ENCODE measurements at places on chromosomes 11 and 22.

GRCh38 chr22:50185375-50186087 lies at the start of gene TRABD:
Gene TRABD (plus strand): TSS chr22:50185913. CDS start chr22:50193061, 7,148 bp downstream.
- DNase-seq, result peak; percentile 90

- no peak for DNase-seq
Measured at GRCh38 chr11:116207421-116208141, 565.2 kb downstream of the BUD13 start.

- no peak for DNase-seq
Measured at GRCh38 chr11:85539029-85539689, 88.0 kb downstream of the DLG2 start.

- no peak for DNase-seq
Measured at GRCh38 chr11:110034806-110035205, 58.4 kb upstream of the ZC3H12C start.

GRCh38 chr11:35594680-35595079 lies 23.6 kb upstream of the FJX1 start:
- DNase-seq, result no peak

GRCh38 chr11:74626604-74627003 lies 34.2 kb downstream of the POLD3 start:
- no peak for DNase-seq

GRCh38 chr11:109508943-109509342 lies 87.0 kb downstream of the C11orf87 start:
- DNase-seq, result no peak

GRCh38 chr11:111922803-111923202 lies 4.1 kb downstream of the C11orf52 start:
- DNase-seq, result no peak

DNA sequence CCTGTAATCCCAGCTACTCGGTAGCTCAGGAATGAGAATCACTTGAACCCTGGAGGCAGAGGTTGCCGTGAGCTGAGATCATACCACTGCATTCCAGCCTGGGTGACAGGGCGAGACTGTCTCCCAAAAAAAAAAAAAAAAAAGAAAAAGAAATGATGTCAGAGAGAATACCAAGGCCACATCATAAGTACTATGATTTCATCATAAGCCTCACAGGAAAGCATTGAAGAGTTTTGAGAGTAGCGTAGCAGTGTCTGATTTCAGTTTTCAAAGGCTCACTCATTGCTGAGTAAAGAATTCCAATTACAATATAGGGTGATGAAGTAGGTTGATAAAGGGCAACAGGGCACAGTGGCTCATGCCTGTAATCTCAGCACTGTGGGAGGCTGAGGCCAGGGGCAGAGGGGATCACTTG lies 88.8 kb downstream of the MRTFA start:
- DNase-seq, result no peak

- no peak for DNase-seq
Measured at GRCh38 chr11:79121351-79121750, 319.5 kb downstream of the TENM4 start.

DNA sequence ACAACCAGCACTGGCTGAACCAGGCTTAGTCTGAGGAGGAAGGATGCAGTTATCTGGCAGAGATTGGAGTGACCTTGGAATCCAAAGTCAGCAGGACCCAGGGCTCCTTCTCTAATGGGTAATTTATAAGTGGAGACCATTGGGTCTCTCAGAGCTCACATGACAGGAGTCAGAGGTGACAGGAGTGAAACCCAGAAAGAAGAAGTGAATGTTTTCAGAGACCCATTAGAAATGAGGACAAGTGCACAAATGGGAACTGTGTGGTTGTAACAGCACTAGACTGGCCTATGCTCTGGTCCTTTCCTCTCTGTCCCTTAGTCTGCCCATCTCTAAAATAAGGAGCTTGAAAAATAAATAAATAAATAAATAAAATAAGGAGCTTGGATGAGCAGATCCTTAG lies 107.4 kb downstream of the SERGEF start:
- no peak for DNase-seq

- no peak for DNase-seq
Measured at GRCh38 chr11:129143335-129143734, 48.8 kb downstream of the ARHGAP32 start.

DNA sequence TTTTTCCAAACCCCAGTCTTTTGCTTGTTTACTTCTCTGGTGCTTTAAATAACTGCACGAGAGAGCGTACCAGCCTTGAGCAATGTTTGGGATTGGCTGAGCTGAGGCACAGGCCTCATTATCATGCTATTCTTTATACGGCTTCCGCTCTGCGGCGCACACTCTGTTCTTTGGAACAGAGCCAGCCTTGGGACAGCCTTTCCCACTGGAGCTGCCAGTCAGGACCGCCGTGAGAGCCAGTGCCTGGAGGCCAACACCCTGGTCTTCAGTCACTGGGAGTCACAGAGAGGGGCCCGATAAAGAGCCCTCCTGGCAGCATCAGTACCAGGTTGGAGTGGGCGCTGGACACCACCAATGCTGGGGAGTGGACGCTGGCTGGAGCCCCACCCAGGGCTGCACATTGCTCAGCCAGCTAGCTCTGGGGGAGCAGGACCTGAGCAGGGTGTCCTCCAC lies 125.6 kb downstream of the BCR start:
- no peak for DNase-seq

GRCh38 chr11:38950867-38951266 lies 2352.8 kb upstream of the RAG2 start:
- DNase-seq, result no peak

- DNase-seq, result no peak
Measured at GRCh38 chr11:121661880-121662486, 209.2 kb upstream of the SORL1-AS1 start.

DNA sequence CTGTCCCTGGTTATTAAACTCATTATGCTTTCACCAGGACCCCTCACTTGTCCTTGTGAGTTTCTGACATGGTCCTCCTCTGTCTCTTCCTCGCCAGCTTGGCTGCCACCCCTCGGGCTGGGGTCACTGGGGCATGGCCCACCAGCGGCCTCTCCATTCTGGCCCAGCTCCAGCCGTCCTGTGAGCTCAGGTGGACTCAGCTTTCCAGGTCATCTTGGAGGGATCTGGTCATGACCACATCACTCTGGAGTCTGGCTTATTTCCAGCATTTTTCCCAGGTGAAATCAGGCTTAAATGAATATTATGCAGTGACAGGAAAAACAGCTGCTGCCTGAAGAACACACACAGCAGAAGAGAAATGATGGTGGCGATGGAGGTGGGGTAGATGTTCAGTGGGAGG lies 224.5 kb downstream of the ADAMTS15 start:
- DNase-seq, result no peak

- DNase-seq, result no peak
Measured at GRCh38 chr11:34397811-34398210, 40.0 kb upstream of the ABTB2 start.

- no peak for DNase-seq
Measured at GRCh38 chr11:40273192-40273732, 1186.2 kb downstream of the LRRC4C start.

DNA sequence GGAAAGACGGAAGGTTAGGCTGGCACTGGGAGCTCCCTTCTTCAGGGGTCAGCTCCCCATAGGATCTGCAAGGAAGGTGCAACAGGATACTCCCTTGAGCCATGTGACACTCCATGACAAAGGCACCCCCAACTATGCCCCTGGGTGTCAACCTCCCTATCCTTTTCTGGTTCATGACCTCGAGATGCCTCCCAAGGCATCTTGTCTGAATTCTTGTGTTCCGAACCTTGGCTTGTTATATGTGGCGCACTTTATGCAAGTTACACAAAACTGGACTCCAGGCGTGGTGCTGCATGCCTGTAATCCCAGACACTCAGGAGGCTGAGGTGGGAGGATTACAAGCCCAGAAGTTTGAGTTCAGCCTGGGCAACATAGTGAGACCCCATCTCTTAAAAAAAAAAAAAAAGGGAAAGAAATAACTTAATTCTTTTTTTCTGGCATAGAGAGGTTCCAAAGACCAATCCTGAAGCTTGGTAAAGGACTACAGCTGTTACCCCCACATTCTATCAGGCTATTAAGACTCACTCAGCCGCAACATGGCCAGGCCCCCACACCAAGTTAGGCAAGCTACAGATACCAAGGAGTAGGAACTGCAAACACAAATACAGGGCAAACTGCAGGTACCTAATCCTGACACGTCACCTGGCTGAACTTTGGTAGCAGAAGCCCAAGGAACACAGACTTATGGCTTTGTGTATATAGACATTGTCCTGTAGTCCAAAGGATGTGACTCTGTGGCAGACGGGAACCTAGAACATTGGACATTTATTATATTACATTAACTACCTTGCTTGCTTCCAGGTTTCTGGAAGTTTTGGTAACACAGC lies 1.4 kb downstream of the C11orf24 start:
- DNase-seq, result no peak

DNA sequence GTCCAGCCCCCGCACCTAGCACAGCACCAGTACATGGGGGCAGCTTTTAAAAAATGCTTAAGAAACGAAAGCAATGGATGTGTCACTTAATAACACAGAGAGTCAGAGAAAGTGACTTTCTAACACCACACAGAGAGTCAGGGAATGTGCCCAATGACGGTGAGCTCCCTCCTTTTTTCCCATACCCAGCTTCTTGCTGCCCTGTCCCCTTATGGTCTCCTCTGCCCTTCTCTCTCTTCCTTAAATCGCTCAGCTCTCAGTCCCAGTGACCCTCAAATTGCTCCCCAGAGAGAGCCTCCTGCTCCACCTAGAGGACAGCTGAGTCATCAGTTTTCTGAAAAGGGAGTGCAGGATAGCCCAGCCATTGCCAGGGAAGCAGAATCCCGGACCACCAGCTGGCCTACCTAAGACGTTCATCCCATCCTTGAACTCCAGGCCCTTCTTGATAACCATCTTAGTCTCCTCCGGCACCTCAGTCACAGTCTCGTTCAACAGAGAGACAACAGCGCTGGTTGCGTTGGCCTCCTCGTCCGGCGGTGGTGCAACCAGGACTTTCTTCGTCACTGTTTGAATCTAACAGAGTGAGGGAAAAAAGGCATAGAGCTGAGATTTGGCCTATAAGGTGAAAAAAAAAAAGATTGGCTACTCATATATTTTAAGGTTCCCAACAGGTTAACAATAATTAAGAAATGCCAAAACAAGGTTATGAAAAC lies 113.5 kb downstream of the SLC1A2 start:
- no peak for DNase-seq

DNA sequence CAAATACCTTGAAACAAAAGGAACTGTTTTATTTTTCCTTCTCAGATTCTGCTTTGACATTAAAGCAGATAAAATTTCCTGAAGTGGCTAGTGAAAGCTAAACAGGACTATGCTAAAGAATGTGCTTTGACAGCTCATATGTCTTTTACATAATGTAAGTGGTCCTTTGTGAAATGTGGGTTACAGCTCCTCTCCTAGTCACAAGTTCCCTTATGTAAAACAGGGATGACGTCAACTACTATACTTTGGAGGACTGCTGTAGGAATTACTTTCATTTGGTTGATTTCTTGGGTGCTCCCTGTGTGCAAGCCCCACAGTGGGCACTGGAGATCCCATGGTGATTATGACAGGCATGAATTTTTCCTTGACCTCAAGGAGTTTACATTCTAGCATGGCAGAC lies 216.6 kb upstream of the NARS2 start:
- no peak for DNase-seq

DNA sequence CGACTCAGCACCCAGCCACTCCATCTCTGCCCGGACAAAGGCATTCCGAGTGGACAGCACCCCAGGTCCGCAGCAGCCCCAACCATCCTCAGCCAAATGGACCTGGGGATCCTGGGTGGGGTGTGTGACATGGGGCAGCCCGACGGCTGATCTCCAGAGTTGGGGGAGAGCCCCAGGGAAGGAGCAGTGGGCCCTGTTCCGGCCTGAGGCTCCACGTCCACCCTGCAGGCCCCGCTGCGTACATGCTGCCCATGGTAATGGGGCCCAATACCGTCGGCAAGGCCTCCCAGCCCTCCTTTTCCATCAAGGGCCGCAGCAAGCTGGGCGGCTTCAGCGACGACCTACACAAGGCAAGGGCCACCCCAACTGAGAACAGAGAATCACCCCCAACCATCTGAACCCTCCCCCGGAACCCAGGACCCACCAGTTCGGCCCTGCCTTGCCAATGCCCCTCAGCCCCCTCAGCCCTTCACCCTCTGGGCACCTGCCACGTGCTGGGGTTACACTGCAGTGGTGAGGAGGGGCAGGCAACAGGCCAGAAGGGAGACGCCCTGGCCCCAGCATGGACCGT lies 5.4 kb downstream of the SCGB1C1 start:
- DNase-seq, result no peak

GRCh38 chr11:70460964-70461363 lies 62.6 kb downstream of the CTTN start:
- DNase-seq, result no peak

GRCh38 chr11:16860617-16861016 lies 122.2 kb downstream of the C11orf58 start:
- DNase-seq, result no peak

- no peak for DNase-seq
Measured at GRCh38 chr11:47991894-47992293, 11.5 kb downstream of the PTPRJ start.

All from stimulated activated CD4-positive, alpha-beta T cell treated with anti-CD3 and anti-CD28 coated beads, Interleukin-1b, Interleukin-23, amount 100 ng/mL, for 48 hours (primary cell).